ENCODE measurements at places on chromosomes 5 and 9.

DNA sequence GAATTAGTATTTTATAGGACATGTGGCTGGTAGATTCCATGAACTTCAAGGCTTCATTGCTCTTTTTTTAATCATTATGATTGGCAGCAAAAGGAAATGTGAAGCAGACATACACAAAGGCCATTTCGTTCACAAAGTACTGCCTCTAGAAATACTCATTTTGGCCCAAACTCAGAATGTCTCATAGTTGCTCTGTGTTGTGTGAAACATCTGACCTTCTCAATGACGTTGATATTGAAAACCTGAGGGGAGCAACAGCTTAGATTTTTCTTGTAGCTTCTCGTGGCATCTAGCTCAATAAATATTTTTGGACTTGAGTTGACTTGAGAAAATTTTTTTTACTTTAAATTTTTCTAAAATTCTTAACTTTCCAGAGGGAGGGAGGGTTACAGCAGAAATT is 12.4 kb downstream of the KCNV2 start:
- no peak for DNase-seq

GRCh38 chr5:146878476-146879172 is at the start of gene PPP2R2B:
Gene PPP2R2B (minus strand): TSS chr5:146878757.
- DNase-seq, result peak; percentile 40

GRCh38 chr5:38780945-38781344 is 64.9 kb upstream of the OSMR start:
- DNase-seq, result no peak

- DNase-seq, result no peak
Observed at GRCh38 chr5:154189256-154189818, 1.2 kb upstream of the GALNT10 start.

DNA sequence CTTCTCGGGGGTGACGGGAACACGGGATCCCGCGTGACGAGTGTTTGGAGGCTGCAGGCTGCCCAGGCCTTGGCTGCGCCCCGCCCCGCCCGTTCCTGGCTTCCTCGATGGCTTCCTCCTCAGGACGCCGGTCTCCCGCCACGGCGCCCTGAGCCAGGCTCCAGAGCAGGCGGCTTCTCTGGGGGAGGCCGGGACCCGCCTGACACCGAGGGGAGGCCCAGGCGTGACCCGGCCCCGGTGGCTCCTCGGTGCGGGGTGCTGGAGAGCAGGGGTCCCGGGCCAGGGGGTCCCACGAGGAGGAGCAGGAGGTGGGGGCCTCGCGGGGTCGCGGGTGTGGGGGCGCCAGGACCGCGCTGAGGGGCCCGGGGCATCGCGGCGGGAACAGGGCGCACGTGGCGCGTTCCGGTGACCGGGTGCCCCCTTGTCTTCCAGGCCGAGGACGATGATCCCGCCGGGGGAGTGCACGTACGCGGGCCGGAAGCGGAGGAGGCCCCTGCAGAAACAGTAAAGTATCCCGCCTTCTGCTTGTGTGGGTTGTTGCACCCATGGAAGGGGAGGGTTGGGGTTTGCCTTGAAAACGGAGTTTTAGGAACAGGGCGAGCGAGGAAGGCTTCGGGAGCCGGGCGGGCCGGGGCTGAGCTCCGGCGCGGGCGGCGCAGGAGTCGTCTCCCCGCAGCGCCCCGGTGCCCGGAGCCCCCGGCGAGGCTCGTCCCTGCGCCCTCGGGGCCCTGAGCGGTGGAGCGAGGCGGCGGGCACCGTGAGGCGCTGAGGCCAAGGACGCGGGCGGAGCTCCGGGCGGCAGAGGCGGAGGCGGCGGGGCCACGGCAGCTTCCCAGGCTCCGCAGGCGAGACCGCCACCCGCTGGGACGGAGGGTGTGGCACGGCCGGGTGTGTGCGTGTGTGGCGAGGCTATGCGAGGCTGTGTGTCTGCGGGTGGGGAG is 22.2 kb downstream of the AHRR start:
- DNase-seq, result peak; percentile 43

- DNase-seq, result peak; percentile 46
Observed at GRCh38 chr5:174935854-174936474, 211.6 kb downstream of the MSX2 start.

GRCh38 chr9:95780751-95781150 is 94.7 kb upstream of the ERCC6L2 start:
- DNase-seq, result no peak

DNA sequence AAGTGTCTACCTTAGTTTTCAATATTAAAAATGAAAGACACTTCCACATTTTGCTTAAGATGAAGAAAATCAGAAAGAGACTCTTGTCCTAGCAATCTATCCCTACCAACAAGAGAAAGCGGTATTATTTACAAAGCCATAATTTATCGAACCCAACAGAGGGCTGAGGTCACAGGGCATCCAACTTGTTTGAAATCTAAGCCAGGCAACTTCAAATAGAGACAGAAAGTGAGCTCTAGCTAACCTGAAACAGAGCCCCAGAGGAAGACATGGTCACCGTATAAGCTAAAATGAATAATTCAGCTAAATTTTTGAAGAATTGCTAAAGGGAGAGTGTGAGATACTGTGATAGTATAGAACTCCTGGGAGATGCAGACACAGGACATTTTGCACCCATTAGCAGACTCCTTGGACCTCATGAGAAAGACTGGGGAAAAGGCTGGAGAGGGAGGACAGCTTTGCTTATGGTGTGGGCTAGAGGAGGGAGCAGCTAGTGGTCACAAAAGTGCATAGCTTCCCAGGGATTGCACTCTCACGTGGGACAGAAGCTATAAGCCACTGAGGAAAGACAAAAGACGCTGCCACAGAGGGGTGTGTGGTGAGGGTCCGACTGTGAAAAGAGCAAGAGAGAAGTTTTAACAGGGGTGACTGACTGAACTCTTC is 624.2 kb upstream of the GRIN3A start:
- DNase-seq, result no peak

DNA sequence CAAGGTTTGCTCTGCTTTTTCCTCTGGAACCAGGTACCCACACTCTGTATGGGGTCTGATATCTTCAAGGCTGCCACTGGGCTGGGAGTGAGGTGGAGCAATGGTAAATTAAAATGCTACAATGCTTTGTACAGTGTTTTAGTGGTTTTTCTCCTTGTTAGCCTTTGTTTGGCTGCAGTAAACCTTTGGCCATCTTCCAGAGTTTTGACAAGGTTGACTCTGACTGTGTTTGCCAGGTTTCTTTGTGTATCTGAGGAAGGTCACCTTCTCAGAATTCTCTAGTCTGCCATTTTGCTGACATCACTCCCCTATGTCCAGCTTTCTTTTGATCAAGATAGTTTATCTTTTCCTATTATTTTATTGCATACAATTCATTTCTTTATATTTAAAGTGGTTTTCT is 11.2 kb downstream of the SPATA31D1 start:
- no peak for DNase-seq

DNA sequence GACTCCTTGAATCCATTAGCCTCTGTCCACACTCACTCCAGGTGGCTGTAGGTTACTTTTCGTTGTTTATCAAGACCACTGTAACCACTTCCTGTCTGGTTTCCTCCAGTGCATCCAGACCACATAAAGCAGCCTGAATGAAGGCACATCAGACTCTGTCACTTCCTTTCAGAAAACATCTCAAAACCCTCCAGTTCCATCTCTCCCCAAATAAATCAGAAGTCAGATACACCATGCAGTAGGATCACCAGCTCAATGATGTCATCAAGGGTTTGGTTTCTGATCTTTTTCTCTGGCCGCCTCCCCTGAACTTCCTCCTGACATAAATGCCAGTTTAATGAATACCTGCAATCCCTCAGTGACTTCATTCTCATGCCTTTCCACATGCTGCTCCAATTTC is 161.2 kb downstream of the ZNF462 start:
- DNase-seq, result no peak

DNA sequence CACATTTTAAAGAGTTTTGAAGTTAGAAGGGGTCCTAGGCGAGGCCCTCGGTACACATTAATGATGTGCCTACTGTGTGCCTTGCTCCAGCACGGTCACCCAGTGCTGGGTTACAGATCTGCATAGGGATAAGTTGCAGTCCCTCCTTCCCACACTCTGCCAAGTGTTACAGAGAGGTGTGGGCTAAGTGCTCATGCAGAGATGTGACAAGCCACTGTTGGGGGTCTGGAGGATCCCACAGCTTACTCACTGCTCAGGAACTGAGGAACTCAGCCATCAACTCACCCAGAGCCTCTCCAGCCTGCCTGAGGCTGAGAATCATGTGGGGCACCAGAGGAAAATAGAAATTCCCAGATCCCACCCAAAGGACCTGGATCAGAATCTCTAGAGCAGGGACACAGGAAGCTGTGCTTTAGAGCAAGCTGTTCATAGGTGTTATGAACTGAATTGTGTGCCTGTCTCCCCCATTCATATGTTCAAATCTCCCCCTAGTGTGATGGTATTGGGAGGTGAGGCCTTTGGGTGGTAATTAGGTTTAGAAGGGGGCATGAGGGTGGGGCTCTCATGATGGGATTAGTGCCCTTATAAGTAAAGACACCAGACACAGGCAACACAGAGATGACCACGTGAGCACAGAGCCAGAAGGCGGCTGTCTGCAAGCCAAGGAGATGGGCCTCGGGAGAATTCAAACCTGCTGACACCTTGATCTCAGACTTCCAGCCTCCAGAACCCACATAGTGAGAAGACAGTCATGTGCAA is 164.1 kb downstream of the HSD17B3 start:
- DNase-seq, result no peak

GRCh38 chr9:36499174-36499890 is 73.4 kb upstream of the MELK start:
- no peak for DNase-seq

- DNase-seq, result no peak
Observed at GRCh38 chr9:127829205-127829906, 25.1 kb downstream of the ENG start.

GRCh38 chr5:11878814-11879213 is 25.4 kb downstream of the CTNND2 start:
- no peak for DNase-seq

GRCh38 chr5:148823871-148824270 is 2.5 kb upstream of the ADRB2 start:
- DNase-seq, result no peak

DNA sequence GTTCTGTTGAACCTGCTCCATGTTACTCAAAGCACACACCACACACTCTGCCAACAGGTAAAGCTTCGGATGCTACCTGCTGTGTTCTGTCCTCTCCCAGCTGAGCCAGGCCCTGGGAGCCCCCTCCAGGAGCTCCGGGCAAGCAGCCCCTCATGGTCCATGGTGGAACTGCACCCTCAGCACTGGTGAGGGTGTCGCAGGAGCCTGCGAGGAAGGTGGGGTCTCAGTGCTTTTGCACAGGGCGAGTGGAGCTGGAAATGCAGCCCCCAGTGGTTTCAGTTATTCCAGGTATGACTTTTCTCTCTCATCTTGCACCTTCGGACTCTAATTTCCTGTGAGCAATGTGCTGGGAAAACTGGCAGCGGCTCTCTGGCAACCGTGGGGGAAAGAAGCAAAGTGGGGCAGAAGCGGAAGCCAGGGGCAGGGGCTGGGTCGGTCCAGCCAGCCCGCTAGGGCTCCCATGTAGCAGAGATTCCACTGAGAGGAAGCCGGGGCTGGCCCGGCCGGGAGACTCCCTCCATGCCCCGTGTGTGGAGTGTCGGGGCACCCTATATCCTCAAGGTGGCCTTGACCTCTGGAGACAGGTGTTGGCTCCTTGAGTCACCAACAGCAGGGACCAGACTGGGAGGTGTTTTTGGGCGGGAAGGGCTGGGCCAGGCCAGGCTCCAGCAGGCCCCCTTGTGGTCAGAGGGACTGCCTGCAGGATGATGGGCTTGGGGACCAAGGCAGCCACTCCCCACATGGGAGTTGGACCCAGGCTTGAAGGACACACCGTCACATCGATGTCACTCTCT is 75.6 kb upstream of the PRSS3 start:
- DNase-seq, result no peak

GRCh38 chr9:16597136-16597535 is 273.3 kb downstream of the BNC2 start:
- DNase-seq, result no peak

- no peak for DNase-seq
Observed at GRCh38 chr5:176133877-176134276, 104.3 kb upstream of the SIMC1 start.

DNA sequence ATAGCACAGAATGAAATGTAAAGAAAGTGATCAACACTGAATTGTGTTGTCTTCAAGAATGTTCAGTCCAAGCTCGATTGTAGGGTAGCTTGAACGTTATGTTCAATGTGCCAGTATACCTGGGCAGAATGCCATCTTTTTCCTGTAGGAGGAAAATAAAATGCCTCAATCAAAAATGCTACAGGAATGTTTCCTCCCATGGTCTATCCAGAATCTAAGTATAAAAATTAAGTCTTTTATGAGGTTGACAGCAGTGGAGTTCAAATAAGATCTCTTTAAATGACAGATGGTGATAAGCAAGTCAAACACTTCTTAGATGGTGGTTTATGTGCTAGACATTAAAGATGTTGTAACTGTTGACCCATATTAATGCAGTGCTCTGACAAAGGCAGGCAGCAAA is 488.6 kb downstream of the CSNK1G3 start:
- DNase-seq, result no peak

- DNase-seq, result no peak
Observed at GRCh38 chr5:172798422-172799215, 27.6 kb upstream of the DUSP1 start.

DNA sequence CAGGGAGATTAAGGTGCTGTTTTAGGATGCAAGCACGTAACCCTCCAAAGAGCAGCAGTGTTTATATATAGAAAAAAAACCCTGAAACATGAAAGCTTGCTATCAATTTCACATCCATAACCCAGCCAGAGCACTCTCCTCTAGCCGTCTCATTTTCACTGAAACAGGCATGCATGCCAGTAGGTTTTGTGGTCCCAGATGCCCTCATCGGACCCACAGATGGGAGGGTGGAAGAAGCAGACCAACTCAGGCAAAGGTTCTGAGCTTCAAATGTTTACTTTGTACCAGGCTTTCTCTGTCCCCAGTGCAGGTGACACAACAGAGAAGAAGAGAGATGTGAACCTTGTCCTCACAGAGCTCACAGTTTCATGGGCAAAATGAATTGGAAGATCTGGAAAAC is 127.4 kb upstream of the ATP10B start:
- no peak for DNase-seq

- no peak for DNase-seq
Observed at GRCh38 chr5:174736331-174736721, 11.9 kb downstream of the MSX2 start.

DNA sequence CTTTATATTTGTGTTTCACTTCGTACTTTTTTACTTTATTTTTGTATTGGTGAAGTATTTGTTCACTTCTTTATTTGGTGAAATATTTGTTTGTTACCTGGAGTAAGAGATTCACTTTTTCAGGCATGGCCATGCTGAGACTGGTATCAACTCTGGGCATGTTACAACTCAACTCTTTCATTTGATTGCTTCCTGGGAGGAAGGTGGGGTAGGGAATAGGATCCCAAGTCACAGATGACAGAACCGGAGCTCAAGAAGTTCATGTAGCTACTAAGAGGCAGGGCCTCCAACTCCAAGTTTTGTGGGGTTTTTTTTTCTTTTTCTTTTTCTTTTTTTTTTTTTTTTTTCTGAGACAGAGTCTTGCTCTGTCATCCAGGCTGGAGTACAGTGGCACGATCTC is 6.1 kb upstream of the ADGRD2 start:
- DNase-seq, result no peak

GRCh38 chr5:65142511-65143011 is 339.2 kb downstream of the ADAMTS6 start:
- peak; percentile 29 for DNase-seq

All from SW 1271 (cell line).